Activated CD8-positive, alpha-beta T cell treated with anti-CD3 and anti-CD28 coated beads, Interleukin-2, amount 10 ng/mL, durations not matched to agents 7 days and 5 days (primary cell): ENCODE measurements at places on chromosomes 7 and 10. TPM values are rescaled to one million over a fixed set of nuclear protein-coding genes. Genes with fewer than 3 reads are reported as not detected.

DNA sequence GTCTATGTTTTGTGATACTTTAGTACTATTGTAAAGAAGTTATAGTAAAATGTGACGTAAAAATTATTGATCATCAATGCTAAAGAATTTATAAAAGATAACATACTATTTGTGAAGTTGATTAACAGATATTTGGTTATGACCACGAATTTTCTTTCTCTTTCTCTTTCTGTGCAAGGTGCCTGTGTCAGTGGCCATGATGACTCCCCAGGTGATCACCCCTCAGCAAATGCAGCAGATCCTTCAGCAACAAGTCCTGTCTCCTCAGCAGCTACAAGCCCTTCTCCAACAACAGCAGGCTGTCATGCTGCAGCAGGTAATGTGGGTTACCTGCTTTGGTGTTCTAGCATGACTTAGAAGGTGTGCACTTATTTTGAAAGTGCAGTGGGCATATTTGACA, 213.7 kb downstream of the FOXP2 start:
- H3K4me3 ChIP-seq = no peak overlapping the region
- no peaks in the 10 kb centered on the region for H3K27me3 ChIP-seq
- H3K4me1 ChIP-seq = no peaks in the 10 kb centered on the region
- no peaks in the 10 kb centered on the region for H3K36me3 ChIP-seq
- no peak overlapping the region for H3K27ac ChIP-seq
- no peak for DNase-seq

- peaks cover 12% of the 10 kb centered on the region for H3K4me1 ChIP-seq
- H3K27ac ChIP-seq = no peak overlapping the region
- DNase-seq = no peak
- peaks cover 4% of the 10 kb centered on the region for H3K27me3 ChIP-seq
- no peaks in the 10 kb centered on the region for H3K36me3 ChIP-seq
Observed at GRCh38 chr10:34139559-34139958, 675.5 kb downstream of the PARD3 start.

GRCh38 chr10:77641788-77642397, 4.3 kb upstream of the KCNMA1 start:
- no peak overlapping the region for H3K27ac ChIP-seq
- H3K27me3 ChIP-seq = peaks cover 39% of the 10 kb centered on the region
- no peak overlapping the region for H3K4me3 ChIP-seq
- H3K4me1 ChIP-seq = peaks cover 3% of the 10 kb centered on the region
- no peaks in the 10 kb centered on the region for H3K36me3 ChIP-seq

The SPDYE5 gene
- not detected for total RNA-seq

The PGAM2 gene
- 0.34 TPM for total RNA-seq

DNA sequence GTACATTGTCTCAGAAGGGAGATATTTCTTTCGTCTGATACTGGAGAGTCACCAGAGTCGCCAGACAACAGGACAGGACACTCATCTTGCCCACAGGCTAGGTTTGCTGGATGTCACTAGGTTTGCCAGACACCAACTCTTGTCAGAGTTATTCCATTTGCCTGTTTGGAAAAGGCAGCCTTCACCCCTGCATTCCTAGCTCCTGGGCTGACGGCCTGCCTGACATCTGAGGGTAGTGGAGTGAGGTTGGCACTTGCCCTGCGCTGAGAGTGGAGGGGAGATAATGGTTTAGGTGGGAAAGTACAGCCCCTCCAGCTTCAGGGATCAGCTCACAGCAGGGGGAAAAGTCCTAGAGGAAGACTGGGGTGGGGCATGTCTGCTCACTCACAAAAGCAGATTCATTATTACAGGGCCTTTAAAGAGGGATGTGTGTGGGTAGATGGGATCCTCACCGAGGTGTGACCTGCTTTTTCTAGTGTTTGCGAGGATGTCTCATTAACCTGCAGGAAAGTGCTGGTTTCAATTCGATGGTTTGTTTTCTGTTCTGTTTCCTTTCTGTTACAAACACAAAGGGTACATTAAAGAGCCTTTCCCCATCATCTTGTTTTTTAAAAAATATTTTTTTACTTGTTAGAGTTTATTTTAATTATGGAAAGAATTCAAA, 79.3 kb upstream of the TNS3 start:
- H3K27me3 ChIP-seq = no peaks in the 10 kb centered on the region
- DNase-seq = no peak
- no peaks in the 10 kb centered on the region for H3K36me3 ChIP-seq
- no peak overlapping the region for H3K4me3 ChIP-seq
- H3K4me1 ChIP-seq = no peaks in the 10 kb centered on the region

- H3K27me3 ChIP-seq = peaks cover 13% of the 10 kb centered on the region
- H3K36me3 ChIP-seq = no peaks in the 10 kb centered on the region
- no peak overlapping the region for H3K4me3 ChIP-seq
Observed at GRCh38 chr10:47400251-47400650, 16.2 kb upstream of the ZNF488 start.

DNA sequence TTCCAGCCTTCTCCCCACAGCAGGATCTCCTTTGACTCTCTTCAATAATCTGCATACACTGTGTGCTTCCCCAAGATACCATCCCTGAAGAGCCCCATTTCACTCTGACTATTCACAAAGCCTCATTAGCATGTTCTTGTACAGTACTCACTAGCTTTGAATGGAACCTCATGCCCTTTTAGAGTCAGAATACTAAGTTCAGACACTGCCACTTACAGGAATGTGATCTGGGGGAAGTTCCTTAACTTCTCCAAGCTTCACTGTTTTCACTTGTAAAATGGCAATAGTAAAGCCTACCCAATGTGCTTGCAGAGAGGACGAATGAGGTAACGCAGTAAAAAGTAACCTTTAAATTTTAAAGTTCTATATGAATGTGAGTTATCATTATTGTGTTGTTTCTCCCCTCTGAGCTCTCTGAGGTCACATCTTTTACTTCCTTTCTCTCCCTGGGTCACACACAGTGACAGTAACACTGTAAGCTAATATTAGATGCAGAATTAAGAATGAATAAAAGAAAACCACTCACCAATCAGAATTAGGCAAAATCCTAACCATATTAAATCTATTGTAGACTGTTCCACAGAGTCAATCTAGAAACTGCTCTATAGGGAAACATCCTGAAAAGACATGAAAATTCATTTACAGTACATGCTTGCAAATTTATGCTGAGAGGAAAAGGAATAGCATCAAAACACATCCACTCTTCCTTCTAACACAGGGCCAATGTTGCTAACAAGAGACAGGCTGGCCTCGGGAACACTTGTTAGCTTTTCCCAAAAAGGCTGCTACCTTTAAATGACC, 64.2 kb upstream of the IL6 start:
- H3K27ac ChIP-seq = no peak overlapping the region
- H3K36me3 ChIP-seq = peaks cover 7% of the 10 kb centered on the region
- DNase-seq = no peak
- H3K4me1 ChIP-seq = peaks cover 42% of the 10 kb centered on the region

The HSPA12A gene
- total RNA-seq = not detected

The C7orf33 gene
- not detected for total RNA-seq

- DNase-seq = no peak
- H3K36me3 ChIP-seq = peaks cover 10% of the 10 kb centered on the region
- no peak overlapping the region for H3K4me3 ChIP-seq
- peaks cover 80% of the 10 kb centered on the region for H3K27me3 ChIP-seq
- H3K4me1 ChIP-seq = peaks cover 56% of the 10 kb centered on the region
- H3K27ac ChIP-seq = no peak overlapping the region
Observed at GRCh38 chr10:123145542-123146012, 2.4 kb upstream of the HMX2 start.

The CRPPA gene
- 0.81 TPM for total RNA-seq

- no peaks in the 10 kb centered on the region for H3K36me3 ChIP-seq
- no peak overlapping the region for H3K27ac ChIP-seq
- DNase-seq = peak; percentile 75
- peaks cover 7% of the 10 kb centered on the region for H3K27me3 ChIP-seq
- H3K4me3 ChIP-seq = no peak overlapping the region
Observed at GRCh38 chr7:23055582-23056178, 41.8 kb upstream of the HYCC1 start.

The WDFY4 gene
- 0.37 TPM for total RNA-seq

- no peak overlapping the region for H3K27ac ChIP-seq
- H3K4me1 ChIP-seq = peaks cover 24% of the 10 kb centered on the region
- no peaks in the 10 kb centered on the region for H3K27me3 ChIP-seq
- H3K4me3 ChIP-seq = no peak overlapping the region
- peaks cover 71% of the 10 kb centered on the region for H3K36me3 ChIP-seq
- no peak for DNase-seq
Observed at GRCh38 chr7:24854866-24855265, 97.6 kb upstream of the GSDME start.

- DNase-seq = no peak
- H3K27me3 ChIP-seq = peaks cover 19% of the 10 kb centered on the region
- H3K27ac ChIP-seq = no peak overlapping the region
Observed at GRCh38 chr7:128725531-128725930, 13.6 kb upstream of the CALU start.

The HOXA11 gene
- total RNA-seq = not detected

DNA sequence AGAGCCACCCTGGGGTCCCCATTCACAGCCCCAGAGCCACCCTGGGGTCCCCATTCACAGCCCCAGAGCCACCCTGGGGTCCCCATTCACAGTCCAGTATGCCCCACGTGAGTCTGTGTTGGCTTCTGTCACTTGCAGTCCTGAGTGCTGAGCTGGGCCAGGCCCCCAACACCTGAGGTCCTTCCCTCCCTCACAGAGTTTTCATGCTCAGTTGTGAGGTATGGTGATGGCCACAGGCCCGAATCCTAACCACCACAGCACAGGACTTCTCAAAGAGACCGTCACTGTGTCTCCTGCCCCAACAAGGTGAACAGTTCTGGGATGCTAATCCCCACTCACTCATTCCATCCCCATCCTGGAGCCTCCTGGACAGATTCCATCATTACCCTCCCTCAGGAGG, 239.2 kb downstream of the PTPRN2 start:
- H3K4me3 ChIP-seq = no peak overlapping the region
- no peaks in the 10 kb centered on the region for H3K36me3 ChIP-seq
- H3K27ac ChIP-seq = no peak overlapping the region
- no peaks in the 10 kb centered on the region for H3K4me1 ChIP-seq
- peak; percentile 1 for DNase-seq

GRCh38 chr10:114634609-114634979, 23.5 kb downstream of the ABLIM1 start:
- no peaks in the 10 kb centered on the region for H3K36me3 ChIP-seq
- no peak for DNase-seq
- H3K27me3 ChIP-seq = peaks cover 36% of the 10 kb centered on the region
- H3K4me1 ChIP-seq = peaks cover 16% of the 10 kb centered on the region
- H3K27ac ChIP-seq = no peak overlapping the region

DNA sequence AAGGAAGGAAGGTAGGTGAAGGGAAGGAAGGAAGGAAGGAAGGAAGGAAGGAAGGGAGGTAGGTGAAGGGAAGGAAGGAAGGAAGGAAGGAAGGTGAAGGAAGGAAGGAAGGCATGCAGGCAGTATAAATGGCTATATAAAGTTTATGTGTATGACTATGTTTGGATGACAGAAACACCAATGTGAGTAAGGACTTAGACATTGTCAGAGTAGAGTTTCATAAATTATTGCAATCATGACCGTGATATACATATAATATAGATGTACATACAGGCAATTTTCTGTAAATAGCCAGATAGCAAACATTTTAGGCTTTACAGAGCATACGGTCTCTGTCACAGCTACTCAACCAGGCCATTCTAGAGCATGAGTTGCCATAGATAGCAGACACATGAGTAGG, 133.8 kb upstream of the AKR1E2 start:
- H3K4me1 ChIP-seq = no peaks in the 10 kb centered on the region
- no peak overlapping the region for H3K27ac ChIP-seq
- no peak for DNase-seq
- H3K36me3 ChIP-seq = no peaks in the 10 kb centered on the region

The NEURL1 gene
- 1.1 TPM for total RNA-seq

DNA sequence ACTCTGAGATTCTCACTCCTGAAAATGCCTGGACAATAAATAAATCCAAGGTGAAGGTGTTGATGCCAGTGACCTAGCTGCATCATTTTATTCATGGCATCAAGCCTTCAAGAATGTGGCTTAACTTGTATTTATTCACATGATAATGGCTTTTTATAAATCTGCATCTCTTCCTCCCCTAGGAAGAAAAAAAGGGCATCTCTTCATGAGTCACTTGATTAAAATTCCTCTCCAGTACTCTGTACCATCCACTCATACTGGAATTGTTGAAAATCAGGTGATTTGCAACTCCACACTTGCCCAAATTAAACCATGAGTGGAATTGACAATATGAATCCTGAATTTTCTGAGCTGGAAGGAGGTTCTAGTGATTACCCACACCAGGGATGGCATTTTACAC, 30.2 kb downstream of the PTPRE start:
- no peaks in the 10 kb centered on the region for H3K36me3 ChIP-seq
- DNase-seq = no peak
- no peak overlapping the region for H3K27ac ChIP-seq

DNA sequence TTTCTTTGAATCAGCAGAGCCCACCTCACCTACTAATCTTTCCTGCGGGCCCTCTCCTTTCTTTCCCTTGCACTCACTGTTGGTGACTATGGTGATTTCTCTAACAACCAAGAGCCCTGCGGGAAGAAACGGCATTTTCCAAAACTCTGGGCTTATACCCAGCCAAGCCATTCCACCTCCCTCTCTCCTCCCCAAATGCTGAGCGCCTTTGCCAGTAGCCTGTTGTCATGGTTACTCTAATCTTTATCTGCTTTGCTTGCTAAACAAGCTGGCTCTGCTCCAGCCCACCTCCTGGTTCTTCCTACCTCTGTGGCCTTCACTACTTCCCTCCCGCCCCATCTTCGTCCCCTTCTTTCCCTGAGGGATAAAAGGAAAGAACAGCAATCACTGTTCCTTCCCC, 86.7 kb downstream of the DGKI start:
- H3K4me1 ChIP-seq = no peaks in the 10 kb centered on the region
- H3K36me3 ChIP-seq = no peaks in the 10 kb centered on the region
- H3K27ac ChIP-seq = no peak overlapping the region
- no peak overlapping the region for H3K4me3 ChIP-seq
- peaks cover 4% of the 10 kb centered on the region for H3K27me3 ChIP-seq

The MAP3K8 gene
- total RNA-seq = 27.7 TPM

DNA sequence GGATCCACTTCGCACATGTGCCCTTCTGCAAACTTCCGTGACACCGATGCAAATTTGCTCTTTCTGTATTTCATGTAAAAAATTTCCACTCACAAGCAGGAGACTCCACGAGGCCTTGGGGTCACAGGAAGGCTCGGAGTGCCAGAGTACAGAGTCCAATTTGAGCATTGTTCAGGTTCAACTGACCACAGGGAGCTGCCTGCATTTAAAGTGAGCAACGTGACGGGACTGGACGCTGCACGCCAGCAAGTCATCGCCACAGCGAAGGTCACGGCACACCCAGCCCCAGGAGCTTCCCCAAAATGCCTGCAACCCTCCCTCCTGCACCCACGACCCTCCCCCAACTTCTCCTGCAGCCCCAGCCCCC, 41.5 kb upstream of the NKX6-2 start:
- peaks cover 3% of the 10 kb centered on the region for H3K36me3 ChIP-seq
- H3K27ac ChIP-seq = no peak overlapping the region
- no peaks in the 10 kb centered on the region for H3K4me1 ChIP-seq
- no peak for DNase-seq

DNA sequence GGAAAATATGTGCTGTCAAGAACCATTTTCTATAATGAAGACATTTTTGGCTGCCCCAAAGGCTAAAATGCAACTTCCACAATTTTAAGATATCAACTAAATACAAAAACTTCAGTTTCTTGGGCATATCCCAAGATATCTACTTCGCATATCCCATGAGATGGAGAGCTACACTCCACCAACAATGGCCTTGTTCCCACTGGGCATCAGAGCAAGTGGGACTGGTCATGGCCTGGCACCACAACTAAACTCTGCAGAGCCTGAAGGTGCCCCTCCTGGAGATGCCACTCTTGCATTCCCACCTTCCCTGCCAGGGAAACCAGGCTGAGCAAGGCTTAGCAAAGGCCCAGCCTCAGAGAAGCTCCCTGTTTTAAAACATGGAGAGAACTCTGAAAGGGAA, 75.8 kb upstream of the LRRC17 start:
- H3K27me3 ChIP-seq = no peaks in the 10 kb centered on the region
- H3K4me3 ChIP-seq = no peak overlapping the region
- peaks cover 6% of the 10 kb centered on the region for H3K4me1 ChIP-seq
- no peak for DNase-seq
- H3K36me3 ChIP-seq = no peaks in the 10 kb centered on the region
